ENCODE measurements at places on chromosomes 13 and 19.

GRCh38 chr19:49387936-49388372 is at the start of gene KASH5:
Gene KASH5 (plus strand): TSS chr19:49388249. CDS start chr19:49390884, 2,635 bp downstream.
- peak; percentile 85 for DNase-seq

DNA sequence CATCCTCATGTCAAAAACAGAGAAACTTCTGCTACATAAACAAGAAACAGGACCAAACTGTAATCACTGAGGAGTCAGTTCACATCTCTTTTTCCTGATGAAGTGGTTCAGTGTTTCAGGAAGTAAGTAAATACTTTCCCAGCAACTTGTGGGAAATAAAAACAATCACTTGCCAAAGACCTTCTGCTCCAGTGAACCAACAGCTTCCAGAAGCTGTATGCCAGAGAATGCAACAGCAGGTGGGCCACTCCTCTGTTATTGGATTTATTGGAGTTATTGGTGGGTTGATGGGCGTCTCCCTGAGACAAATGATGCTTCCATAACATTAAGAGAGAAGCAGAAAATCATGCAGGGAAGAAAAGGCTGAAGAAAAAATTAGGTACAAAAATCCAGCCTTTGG is 9.9 kb downstream of the SLC6A16 start:
- no peak for DNase-seq

DNA sequence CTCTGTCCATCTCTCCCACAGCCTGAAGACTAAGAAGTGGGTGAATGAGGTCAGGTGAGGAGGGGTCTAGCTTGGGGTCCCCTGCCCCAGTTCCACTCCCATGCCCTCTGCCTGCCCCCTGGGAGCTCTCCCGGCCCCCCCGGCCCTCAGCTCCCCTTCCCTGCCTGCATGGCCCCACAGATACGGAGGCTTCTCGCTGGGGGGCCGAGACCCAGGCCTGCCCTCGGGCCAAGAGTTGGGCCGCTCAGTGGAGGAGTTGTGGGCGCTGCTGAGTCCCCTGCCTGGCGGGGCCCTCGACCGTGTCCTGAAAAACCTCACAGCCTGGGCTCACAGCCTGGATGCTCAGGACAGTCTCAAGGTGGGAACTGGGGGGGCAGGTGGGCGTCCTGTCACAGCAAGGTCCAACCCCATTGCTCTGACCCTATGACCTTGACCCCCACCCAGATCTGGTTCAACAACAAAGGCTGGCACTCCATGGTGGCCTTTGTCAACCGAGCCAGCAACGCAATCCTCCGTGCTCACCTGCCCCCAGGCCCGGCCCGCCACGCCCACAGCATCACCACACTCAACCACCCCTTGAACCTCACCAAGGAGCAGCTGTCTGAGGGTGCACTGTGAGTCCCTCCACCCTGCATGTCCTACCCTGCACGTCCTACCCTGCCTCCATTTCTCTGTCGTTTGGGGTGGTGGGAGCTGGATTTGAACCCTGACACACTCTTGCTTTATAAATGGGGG is 10.9 kb upstream of the ARHGAP45 start:
- no peak for DNase-seq

GRCh38 chr13:109345433-109345941 is 440.9 kb downstream of the IRS2 start:
- no peak for DNase-seq

GRCh38 chr19:55460670-55461258 is 678 bp downstream of the ISOC2 start:
- DNase-seq, result no peak

GRCh38 chr13:59997976-59998375 is 165.8 kb downstream of the DIAPH3 start:
- DNase-seq, result no peak

- no peak for DNase-seq
Observed at GRCh38 chr13:97082461-97083207, 88.4 kb upstream of the OXGR1 start.

DNA sequence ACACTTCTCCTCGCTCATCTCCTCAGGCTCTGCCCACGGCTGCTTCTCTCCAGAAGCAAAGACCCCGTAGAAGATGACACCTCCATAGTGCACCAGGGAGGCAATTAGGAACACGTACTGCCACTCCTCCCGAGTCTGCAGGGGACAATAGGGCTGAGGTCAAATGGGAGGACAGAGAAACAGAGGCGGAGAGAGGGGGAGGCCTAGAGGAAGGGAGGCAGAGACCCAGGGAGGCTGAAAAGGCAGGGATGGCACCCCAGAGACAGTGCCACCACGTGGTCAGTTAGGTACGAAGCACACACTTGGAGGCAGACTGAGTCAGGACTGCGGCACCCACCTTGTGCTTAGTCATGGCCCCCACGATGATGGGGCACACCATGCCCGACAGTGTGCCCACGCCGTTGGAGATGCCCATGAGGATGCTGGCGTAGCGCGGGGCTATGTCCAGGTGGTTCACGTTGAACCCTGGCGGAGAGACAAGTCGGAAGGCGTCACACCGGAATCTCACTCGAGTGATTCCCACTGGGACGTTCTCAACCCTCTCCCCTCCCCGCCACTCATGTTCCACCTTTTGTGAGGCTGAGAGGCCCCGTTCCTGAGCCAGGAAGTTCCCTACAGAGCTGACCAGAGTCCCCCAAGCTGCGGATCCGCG is 5.6 kb downstream of the GFY start:
- no peak for DNase-seq

DNA sequence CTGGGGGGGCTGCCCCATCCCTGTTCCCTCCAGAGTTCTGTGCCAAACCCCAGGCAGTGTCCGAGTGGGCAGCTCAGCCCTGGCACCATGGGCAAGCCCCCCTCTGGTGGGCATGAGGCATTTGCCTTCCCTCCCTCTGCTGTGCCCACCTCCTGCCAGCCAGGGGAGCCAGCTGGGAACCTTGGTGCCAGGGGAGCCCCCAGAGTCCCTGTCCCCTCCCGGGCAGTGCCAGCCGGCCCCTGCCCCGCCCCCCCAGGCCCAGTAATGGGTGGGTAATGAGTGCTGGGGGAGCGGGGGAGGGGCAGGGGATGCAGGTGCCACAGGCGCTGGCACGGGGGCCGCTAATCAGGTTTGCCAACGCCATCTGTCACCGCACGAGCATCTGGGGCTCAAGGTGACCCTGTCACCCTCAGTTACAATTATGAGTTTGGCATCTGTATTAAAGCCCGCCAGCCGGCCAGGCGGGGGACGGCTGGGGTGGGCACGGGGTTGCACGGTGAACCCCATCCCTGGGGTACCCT is 5.9 kb downstream of the DAND5 start:
- no peak for DNase-seq

GRCh38 chr19:2546128-2547032 is 70.5 kb downstream of the GADD45B start:
- no peak for DNase-seq

- DNase-seq, result no peak
Observed at GRCh38 chr19:17687141-17687856, 855 bp downstream of the UNC13A start.

GRCh38 chr13:71214821-71215220 is 652.2 kb downstream of the DACH1 start:
- no peak for DNase-seq

GRCh38 chr13:100544866-100545683 is 43.5 kb downstream of the GGACT start:
- DNase-seq, result no peak

GRCh38 chr13:32176696-32177095 is 138.5 kb downstream of the ZAR1L start:
- DNase-seq, result no peak

GRCh38 chr19:33841685-33842084 is 45.0 kb downstream of the KCTD15 start:
- DNase-seq, result no peak

DNA sequence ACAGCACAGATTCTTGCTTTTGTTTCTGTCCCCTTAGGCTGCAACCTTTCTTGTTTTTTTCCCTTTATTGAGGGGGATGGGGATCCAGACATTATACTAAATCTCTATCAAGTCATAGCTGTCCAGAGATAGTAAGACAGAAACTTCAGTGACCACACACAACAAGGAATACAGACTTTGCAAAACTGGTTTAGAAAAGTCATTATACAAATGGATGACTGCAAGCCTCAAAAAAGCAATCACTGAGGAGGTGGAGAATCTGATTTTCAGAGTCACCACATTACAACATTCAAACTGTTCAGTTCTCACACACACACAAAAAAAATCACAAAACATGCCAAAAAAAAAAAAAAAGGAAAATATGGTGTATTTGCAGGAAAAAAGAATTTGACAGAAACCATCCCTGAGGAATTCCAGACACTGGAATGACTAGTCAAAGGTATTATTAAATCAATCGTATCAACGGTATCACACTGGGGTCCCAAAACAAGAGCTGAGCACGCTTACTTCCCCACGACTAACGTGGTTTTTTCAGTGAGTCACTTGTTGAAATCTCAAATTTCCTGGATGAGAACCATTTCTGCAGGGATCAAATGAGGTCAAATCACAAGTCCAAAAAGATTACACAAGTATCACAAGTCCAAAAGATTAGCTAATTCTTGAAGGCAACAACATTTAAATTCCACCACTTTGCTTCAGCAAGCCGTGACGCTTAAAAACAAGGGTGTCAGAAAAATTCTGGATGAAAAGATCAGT is 41.2 kb downstream of the USP12 start:
- DNase-seq, result no peak
